ENCODE measurements at places on chromosomes 11 and 22.
A peak's percentile ranks its signal among the peaks of the same experiment; 100 is the strongest.

DNA sequence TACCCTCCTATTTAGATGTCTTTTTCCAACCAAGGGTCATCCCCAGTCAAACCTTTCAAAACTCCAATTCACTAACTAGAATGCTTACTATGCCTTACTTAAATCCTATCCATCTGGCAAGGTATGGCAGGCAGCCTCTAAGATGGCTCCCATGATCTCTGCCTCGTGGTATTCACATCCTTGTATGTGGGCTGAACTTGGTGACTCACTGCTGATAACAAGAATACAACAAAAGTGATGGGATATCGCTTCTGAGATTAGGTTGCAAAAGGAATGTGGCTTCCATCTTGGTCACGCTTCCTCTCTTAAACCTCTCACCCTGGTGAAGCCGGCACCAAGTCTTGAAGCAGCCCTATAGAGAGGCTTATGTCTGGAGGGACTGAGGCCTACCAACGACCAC is 29.6 kb upstream of the UPB1 start:
- DNase-seq: peak; percentile 84

- peak; percentile 6 for DNase-seq
Observed at GRCh38 chr11:86245369-86246292, 1.1 kb downstream of the EED start.

GRCh38 chr22:43654271-43654670 is 157.8 kb downstream of the EFCAB6 start:
- no peak for DNase-seq

DNA sequence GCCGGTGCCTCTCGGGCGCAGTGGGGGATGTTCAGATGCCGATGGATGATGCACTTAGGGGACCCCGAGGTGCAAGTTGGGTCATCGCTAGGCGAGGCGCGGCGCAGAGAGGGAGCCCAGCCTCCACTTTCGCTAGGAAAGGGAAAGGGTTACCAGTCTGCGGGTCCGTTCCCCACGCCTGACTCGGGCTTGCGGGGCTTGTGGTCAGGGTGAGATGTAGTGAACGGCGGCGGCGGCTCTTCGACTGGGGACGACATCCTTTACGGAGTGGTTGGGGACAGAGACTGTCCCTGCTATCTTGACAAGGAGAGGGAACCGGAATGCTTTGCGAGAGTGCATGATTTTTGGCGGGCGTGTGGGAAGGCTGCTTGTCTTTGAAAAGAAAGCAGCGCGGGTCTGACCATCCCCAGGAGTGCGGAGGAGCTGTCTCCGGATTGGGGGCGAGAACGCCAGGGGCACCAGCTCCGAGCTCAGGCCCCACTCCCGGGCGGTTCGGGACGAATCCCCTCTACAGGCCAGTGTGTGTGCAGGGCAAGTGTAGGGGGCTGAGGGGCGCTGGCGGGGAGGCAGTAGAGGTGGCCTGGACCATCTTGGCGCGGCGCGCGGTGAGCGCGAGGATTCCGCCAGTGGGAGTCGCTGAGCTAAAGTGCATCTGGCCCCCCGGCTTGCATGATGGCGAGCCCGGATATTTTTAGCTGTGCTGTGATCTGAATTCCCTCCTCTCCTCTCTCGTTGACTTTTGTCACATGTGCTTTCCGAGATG is 1.1 kb downstream of the FAT3 start:
- DNase-seq: peak; percentile 36

DNA sequence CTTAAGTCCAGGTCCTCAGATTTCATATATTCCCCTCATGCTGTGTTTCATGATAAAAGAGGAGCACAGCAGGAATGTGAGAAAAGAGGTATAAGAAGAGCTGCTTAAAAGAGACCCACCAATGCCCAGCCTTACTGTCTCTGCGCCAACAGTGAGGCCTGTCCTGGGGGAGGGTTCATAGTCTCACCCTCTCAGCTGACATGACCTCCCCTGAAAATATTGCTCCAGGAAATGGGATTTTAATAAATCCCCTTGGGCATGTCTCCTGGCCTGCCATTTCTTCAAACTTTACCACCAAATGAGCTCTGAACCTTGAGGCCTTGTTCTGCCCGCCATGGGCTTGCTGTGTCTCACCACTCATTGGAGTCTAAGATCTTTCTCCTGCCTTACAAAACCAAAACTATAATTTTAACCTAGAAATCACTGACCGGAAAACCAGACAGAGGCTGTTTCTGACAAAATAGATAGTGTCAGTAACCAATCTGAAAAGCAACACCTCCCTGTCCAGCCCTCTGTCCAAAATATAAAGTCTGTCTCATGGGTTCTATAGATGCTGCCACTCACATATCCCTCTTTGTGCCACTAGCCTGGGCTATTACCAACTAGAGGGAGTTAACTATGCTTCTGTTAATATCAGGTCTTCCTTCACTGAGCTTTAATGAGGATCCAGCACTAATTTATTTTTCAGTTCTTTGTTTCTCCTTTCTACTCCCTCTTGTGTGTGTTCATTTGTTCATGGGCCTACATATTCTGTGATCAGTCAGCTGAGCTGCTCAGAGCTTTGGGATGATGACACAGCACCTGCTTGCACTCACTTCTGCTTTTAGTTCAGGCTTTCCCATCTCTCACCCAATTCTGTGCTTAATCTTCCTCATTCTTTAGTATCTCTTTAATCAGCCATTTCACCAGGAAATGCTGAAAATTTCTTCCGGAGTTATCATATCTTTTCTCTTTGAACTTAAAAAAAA is at the start of gene OR2AG2:
Gene OR2AG2, minus strand, starts transcription at position 51 of the 968 bp plus-strand sequence. CDS start 3,019 bp downstream, outside the sequence.
- DNase-seq: no peak

DNA sequence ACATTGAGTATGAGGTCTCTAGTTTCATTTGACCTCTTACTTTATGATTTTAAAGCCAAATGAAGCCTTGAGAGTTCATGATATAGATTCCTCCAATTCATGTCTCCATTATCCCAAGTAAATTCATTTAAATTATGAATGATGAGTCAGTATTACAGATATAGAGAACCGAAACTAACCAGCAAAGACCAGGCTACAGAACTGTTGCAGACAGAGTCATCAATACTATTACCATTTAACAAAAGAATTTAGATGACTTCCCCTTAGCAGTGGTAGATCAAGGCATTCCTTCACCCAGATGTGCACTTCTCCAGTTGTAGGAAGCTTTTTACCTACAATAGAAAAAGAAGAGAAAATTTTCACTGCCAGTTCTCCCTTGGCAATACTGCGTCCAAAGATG is 11.8 kb upstream of the CCDC89 start:
- no peak for DNase-seq

DNA sequence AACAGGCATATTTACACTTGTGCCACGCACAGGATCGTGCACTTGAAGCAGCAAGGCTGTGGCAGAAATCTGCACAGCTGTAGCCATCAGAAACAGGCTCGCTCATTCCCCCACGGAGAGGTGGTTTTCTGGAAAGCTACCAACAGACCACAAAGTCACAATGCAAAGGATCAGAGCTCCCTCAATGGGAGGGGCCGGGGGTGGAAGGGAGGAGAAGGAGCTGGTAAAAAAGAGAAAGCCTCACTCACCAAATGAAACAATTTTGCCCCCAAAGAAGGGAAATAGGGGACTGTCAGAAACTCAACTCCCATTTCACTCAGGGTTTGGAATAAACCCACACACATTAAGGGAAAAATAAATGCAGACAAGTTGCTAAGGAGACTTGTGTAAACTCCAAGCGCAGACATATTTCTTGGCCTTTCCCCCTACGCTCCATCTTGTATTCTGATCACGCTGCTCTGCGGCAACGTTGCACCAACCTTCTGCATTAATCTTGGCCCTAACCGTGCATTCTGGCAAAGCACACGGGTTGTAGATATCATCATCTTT is 43.2 kb upstream of the BLID start:
- peak; percentile 80 for DNase-seq

DNA sequence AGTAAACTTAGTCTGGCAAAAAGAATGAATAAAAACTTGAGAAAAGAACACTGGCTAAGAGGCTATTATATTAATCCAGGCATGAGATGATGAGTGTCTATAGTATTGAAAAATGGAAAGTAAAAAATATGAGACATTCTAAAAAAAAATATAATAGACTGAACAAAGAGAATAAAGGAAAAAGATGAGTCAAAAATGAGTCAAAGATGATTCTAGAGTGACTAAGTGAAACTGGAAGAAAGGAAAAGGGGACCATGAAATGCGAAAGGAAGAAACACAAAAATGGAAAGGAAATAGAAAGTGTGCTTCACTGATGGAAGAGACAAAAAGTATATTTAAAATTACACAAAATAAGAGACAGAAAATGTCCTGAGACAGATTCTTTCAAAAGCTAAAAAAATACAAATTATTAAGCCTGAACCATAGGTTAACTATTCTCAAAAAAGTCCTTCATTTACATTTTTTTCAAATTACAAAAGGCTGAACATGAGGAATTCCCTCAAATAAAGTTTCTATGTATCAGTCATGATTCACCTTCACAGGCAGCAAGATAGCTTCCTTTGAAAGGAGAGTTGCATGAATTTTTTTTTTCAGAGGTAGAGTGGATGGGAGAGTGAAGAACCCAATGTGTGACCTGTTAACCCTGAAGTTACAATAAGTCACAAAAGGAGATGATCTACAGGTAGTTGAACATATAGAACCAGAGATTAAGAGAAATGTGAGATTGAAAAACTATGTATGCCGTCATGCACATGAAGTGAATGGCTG is 75.2 kb downstream of the EIF3M start:
- peak; percentile 59 for DNase-seq
